Right hindlimb (tissue), 1 donor: ENCODE measurements at places on chromosomes 1 and 21.

DNA sequence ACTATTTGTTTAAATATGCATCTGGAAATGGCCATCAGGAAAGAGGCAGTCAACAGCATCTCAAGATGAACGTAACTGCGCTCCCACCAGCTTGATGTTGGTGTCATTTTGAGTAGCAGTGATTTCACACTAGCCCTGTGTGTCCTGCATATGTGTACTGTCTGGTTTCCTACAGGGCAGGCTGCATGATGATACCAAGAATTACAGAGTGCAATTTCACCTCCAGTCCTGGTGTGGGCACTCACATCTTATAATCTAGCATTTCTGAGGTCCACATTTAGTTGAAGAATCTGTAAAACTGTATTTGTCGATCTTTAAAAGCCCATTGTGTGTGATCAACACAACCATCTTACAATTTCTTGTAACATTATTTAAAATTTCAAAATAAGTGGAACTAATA, 336.4 kb downstream of the PAPPA2 start:
- no peak for DNase-seq

DNA sequence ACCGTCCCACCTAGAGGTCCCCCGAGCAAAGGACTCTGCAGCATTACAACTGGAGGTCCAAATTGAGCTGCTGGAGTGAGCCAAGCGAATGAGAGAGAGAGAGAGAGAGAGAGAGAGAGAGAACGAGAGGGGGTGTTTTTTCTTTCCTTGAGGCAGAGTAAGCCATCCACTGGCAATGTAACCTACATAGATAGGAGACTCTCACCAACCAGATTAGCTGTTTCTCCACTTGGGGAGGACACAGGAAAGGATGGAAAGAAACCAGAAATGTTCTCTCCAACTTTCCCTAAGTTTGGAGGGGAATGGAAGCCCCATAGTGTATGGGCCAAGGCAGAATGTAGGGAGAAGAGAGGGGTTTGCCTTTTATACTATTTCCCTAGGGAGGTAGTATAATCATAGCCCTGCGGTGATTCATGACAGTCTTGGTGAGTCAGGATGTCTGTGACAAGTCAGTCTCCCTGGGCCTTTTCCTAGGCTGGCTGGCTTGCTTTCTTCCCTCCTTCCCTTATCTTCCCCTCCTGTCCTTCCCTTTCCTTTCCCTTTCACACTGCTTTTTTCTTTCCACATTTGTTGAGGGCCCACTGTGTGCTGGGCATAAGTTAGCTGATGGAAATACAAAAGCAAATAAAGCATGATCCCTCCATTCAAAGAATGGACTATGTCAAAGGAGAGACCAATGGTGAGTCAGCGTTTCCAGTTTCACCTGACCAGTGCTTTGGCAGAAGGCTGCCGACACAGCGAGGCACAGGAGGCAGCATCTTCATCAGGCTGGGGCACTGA, 7.1 kb downstream of the FNDC7 start:
- no peak for DNase-seq

DNA sequence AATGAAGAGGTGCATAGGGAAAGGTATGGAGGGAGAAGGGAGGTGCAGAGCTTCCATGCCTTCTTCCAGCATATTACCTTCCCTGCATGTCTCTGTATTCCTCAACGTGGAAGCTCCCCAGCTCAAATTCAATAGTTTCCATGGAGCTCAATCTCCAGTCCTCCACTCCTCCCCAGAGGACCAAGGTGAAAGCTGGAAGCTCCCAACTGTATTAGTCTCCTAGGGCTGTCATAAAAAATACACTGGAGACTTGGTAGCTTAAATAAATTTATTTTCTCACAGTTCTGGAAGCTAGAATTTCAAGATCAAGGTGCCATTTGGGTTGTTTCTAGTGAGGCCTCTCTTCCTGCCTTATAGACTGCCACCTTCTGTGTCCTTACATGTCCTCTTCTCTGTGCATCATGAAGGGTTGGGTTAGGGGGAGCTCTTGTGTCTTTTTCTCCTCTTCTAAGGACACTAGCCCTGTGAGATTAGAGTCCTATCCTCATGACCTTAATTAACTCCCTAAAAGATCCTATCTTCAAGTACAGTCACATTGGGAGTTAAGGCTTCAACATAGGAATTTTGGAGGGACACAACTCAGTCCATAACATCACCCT, 21.9 kb upstream of the RABGGTB start:
- no peak for DNase-seq

GRCh38 chr1:1677718-1678580, 14.6 kb downstream of the SLC35E2B start:
- peak; percentile 21 for DNase-seq

- DNase-seq = peak; percentile 68
Measured at GRCh38 chr1:53278298-53278725, 40.0 kb upstream of the MAGOH start.

GRCh38 chr1:53026254-53026653, 35.8 kb upstream of the PODN start:
- DNase-seq = no peak

DNA sequence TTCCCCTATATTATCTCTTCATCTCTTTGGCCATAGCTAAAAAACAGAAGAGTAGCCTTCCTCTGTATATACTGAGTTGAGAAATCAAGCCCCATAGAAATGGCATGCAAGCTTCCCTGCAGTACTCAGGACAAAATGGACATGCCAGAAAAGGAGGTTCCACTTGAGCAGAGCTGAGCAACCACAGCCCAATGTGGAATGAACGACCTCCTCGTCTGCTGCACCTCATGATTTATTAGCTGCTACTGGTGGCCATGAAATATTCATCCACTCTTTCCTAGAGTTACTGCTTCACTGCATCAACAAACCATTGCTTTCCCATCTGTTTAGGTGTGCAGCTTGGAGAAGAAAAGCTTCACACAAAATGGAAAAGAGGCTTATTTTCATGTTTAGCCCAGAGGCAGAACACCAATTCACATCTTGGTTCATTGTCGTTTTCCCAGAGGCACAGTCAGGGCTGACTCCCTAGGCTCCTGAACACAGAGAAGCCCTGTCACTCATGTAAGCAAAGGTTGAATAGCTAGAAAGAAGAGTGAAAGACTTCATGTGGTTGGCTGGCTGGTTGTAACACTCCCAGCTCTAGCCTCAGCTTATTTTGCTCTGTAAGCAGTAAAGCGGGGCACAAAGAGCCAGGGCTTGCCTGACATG, 148.0 kb downstream of the TSEN15 start:
- no peak for DNase-seq

DNA sequence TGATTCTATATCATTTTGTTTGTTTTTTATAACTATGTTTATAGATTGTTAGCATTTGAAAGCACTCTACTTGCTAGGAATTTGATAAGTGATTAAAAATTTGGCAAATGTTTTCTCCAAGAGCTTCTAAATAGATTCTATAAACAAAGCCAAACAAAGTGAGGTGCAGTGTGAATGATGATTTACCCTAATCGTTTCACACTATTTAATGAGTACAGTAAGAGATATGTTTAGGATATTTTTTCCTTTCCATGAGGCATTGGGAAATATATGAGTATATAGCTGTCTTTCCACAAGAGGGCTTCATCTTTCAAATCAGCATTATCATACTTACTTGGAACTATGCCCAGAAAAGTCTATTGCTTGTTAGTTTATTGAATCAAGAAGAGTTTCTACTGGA, 277.0 kb upstream of the BRINP3 start:
- no peak for DNase-seq

GRCh38 chr21:42150474-42151085, 68.4 kb upstream of the ABCG1 start:
- DNase-seq = no peak

- DNase-seq = no peak
Measured at GRCh38 chr1:114009393-114009792, 30.1 kb downstream of the OLFML3 start.

GRCh38 chr1:50699795-50700194, 260.3 kb downstream of the FAF1 start:
- no peak for DNase-seq

DNA sequence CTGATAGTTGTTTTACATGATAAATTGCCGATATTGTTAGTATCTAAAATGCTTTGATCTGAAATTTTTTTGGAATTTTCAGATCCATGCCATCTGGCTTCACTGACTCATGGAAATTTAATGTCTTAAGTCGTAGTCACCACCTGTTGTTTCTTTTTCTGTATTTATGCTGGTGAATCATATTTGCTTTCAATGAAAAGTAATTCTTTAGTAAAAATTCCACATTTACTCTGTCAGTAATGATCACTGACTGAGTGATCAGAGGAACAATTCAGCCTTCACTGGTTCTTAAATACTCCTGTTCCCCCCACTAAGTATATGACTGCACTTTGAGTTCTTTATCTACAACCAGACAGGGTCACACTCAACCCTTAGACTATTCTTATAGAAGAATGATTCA, 185.6 kb upstream of the NRIP1 start:
- DNase-seq = no peak
